GM23248 (cell line): ENCODE measurements at places on chromosomes 6 and 20.

DNA sequence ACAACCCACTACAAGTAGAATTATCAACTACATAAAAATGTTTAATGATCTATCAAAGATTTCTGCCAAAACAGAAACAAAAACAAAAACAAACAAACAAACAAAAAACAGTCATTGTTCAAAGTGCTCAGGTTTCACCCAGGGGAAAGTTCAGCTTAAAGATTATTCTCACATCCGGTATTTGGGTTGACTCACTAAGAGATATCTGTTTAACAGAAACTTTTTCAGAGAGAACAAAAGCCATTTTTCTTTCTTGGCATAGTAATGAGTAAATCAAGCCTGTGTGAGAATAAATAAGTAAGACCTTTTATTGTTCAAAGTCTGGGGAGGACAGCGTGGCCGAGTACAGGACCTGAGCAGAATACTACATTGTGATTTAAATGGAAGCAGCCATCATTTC lies 143.6 kb downstream of the RCAN2 start:
- no peak for DNase-seq

GRCh38 chr6:20188630-20189075 lies 23.6 kb downstream of the MBOAT1 start:
- DNase-seq: peak; percentile 19

GRCh38 chr20:35238170-35238569 lies 11.7 kb downstream of the MMP24 start:
- no peak for DNase-seq

- DNase-seq: no peak
Measured at GRCh38 chr20:35599776-35600120, 15.9 kb upstream of the SPAG4 start.

- peak; percentile 45 for DNase-seq
Measured at GRCh38 chr6:32151863-32152768, at the start of gene PRRT1. PRRT1 (minus strand) TSS chr6:32151939; CDS start chr6:32151827, 112 bp downstream.

- DNase-seq: no peak
Measured at GRCh38 chr20:57870597-57871236, 160.9 kb upstream of the PMEPA1 start.
